ENCODE measurements at places on chromosomes 3 and 15.

DNA sequence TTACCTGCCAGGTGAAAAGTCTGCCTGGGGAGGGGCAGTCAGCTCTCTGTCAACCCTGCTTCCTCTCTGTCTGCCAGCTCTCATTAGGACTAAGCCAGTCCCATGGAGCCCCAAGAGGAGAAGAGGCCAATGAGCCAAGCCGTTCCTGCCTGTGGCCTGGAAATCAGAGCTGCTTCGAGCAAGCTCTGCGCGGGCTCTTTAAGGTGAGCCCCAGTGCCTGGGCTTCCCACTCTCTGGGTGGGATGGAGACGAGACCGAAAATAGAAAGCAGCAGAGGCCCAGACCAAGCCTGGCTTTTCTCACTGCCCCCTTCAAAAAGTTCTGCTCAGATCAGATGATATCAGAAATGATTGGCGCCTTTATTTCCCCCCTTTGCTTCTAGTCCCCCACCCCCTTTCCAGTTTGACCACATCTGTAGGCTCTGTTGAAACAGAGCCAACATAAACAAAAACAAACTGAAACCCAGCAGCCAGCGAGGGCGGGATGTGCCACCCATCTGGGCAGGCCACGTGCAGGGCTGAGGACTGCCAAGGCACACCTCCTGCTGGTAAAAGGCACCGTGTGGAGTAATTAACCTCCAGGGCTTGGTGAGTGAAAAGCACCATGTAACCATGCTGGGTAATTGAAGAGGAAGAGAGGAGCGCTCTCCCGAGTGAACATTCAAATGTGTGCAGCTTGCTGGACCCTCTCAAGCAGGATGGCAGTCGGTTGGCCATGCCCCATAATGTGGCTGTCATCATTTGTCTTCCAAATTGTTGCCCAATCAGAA lies 471.0 kb upstream of the PROK2 start:
- no peak for ATAC-seq

DNA sequence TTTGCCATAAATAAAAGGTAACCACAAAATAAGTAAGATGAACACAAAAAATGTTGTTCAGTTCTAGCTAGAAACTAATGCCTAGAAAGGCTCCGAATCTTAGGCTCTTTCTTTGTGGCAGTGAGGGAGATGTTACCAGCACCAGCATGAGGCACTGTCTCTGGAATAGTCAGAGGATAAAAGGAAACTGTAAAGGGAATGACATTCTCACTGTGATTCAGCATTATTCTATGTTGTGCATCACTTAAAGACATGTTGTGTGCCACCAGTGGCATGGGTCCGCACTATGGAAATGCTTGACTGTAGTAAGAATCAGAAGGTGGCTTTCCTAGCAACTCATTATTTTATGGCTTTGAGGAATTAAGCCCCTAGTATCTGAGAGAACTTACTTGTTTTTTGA lies 70.8 kb downstream of the SEC22A start:
- ATAC-seq, result no peak

DNA sequence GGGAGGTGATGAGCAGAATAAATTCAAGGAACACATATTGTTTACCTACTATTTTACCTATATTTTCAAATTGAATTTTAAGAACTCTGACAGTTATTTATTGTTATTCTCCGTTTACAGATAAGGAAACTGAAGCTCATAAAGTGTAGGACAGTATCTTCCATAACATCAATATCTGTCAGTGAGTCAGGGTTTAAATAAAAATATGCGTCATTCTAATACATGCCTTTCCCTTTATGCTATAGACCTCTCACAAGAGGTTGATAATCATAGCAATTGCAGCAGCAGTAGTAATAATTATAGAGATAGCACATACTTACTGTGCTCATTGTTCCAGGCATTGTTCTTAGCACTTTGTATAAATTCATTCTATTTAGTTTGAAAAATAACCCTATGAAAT lies 101.1 kb downstream of the EPHA6 start:
- ATAC-seq, result no peak

DNA sequence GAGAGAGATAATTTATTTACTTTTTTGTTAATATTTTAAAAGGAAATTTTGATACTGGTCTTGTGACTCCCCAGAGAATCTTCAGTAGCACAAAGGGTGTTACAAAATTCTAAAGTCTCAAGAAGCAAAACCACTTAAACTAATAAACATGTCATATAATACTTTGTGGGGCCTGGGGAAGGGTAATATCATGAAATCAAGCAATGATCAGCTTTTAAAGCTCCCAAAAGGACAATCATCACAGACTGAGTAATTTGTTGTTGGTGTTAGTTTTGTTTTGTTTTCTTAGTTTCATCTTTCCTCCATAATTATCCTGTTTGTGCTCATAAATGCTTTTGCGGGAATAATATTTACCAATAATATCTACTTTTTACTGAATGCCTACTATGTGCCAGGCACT lies 55.0 kb downstream of the TMEM212 start:
- no peak for ATAC-seq

- ATAC-seq, result no peak
Observed at GRCh38 chr15:85826756-85827515, 32.2 kb upstream of the KLHL25 start.

- ATAC-seq, result no peak
Observed at GRCh38 chr15:78374436-78375393, 34.6 kb downstream of the CRABP1 start.
